ENCODE measurements at places on chromosomes 7 and 10.

DNA sequence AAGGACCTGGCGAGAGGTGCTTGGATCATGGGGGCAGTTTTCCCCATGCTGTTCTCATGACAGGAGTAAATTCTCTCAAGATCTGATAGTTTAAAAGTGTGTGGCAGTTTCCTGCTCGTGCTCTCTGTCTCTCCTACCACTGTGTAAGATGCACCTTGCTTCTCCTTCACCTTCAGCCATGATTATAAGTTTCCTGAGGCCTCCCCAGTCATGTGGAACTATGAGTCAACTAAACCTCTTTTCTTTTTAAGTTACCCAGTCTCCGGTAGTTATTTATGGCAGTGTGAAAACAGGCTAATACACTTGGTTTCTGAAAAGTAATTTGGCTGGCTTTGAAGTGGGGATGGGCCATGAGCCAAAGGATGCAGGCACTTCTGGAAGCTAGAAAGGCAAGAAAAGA is 268.0 kb upstream of the KAT6B start:
- no peak for DNase-seq

DNA sequence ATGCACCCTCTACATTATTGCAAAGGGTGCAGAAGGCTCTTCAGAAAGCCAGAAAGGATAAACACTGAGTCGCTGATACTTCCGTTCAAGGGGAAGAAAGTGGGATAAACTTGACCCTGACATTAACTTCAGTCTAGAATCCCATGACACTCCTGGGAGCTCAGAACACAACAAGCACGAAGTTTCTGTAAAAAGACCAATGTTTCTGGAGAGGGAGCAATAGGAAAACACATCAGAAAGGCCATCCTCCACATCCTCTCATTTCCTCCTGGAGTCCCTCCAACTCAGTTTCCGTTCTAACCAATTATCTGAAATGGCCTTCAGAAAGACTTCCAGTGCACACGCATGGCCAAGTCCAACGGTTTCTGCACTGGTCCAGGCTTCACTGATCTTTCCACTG is 113.5 kb downstream of the SORBS1 start:
- no peak for DNase-seq

GRCh38 chr7:102446387-102447156 is 13.2 kb downstream of the ORAI2 start:
- DNase-seq: no peak

GRCh38 chr7:39621784-39622411 is 1.5 kb upstream of the RALA start:
- no peak for DNase-seq

DNA sequence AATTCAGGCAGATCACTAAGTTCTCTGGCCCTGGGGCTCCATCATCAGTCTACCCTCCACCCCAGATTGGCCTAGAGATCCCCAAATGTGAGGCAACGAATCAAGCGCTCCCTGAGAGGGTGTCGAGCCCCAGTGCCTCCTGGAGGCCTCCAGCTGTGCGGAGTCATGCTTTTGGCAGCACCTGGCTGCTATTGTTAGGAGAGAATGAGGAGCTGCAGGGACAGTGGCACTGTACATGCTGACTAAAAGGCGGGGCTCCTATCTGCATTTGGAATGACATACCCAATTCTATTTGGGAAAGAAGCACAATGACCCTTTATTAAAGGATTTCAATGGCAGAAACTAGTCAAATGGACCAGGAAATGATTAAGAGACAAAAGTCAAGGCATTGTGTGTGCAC is 161.8 kb downstream of the DPY19L1 start:
- peak; percentile 50 for DNase-seq

DNA sequence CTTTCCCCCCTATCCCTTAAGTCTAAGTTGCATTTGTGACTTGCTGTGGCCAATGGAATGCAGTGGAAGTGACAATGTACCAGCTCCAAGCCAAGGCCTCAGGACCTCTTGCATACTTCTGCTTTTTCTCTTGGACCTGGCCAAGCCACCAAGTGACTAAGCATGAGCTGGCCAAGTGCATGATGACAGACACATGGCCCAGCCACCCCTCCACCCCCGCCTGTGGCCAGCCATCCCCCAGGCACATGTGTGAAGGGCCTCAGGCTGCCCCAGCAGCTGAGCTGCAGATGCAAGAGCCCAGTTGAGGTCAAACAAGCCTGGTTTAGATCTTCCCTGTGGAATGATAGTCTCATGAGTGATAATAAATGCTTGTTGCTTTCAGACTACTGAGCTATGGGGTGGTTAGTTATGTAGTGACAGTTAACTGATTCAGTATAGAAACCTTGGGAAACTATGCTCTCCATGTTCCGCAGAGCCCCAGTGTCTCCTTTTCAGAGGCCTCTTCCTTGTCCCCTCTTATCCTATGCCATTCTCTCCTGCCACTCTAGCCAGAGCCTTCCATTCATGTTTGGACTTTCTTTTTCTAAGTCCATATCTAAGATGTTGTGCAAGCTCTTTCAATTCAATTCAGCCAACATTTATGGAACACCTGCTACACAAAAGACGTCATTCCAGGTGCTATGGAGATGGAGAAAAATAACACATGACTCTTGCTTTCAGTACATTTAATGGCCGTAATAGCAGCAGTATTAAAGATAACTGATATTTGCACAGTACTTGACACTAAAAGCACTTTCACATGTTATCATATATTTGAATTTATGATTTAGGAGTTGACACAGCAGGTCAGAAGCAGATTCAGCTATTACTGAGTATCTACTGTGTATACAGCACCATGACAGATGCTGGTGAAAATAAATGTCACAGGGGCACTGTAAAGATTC is 55.5 kb upstream of the LOXL4 start:
- DNase-seq: peak; percentile 25

DNA sequence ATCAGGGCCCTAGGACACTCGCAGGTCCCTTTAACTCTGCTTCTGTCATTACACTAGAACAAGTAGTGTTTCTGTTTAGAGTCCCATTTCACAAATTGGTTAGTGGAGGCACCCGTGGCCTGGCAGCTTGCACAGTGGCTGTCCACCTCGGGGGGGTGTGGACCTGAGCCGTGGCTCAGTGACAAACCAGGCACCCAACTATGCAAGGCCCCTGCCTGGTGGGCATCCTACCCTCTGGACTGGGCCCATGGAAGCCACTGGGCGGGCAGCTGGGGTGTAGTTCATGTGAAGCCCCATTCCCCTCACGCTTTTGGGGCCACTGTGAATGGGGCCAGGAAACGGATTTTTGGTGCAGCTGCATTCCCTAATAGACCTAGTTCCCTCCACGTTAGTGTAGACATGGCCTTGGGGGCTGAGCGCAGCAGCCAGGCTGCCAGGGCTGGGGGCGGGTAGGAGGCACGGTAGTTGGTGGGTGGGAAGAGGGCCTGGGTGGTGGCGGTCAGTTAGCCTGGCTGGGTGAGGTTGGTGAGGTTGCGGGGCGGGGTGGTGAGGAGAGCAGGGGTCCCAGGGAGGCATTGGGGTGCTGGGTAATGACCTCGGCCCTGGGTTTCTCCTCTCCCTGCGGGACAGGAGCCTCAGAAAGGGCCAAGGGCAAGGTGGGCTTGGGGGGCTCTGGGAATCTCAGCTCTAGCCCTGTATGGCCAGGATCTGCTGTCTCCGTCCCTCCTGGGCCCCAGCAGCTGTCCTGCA is 18.7 kb downstream of the ZNF316 start:
- DNase-seq: no peak

DNA sequence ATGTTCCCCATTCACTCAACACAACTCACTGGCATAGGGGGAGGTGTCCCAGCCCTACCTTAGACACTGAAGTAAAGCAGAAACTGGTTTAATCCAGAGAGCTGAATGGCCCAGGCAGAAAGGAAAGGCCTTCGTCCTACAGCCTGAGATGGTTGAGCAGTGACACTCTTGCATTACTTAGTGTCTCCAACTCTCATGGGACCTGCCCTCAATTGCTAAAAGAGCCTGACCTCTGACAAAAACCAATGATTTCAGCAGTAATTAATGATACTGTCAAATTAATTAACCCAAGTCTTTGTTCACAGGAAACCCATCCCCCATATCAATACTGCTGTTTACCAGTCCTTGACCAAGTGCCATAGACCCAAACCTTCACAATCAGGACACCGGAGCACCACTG is 48.6 kb downstream of the ICA1 start:
- DNase-seq: no peak

GRCh38 chr7:38727184-38727940 is 96.2 kb upstream of the AMPH start:
- DNase-seq: no peak

DNA sequence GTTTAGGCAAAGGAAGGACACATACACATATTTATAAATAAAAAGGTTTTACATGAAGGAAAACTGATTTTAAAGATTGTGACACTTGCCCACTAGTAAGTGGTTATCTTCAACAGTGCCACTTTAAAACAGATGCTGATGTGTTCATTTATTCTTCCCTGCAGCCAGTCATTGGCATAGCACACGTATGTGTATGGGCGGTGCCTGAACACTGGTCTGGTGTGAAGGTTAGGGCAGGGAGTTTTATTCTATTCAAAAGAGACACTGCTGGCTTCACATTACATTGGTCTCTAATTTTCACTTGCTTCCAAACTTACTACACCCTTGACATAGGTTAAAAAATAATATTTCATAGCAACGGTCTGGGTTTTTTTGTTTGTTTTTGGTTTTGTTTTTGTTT is 57.9 kb downstream of the NOD1 start:
- no peak for DNase-seq

DNA sequence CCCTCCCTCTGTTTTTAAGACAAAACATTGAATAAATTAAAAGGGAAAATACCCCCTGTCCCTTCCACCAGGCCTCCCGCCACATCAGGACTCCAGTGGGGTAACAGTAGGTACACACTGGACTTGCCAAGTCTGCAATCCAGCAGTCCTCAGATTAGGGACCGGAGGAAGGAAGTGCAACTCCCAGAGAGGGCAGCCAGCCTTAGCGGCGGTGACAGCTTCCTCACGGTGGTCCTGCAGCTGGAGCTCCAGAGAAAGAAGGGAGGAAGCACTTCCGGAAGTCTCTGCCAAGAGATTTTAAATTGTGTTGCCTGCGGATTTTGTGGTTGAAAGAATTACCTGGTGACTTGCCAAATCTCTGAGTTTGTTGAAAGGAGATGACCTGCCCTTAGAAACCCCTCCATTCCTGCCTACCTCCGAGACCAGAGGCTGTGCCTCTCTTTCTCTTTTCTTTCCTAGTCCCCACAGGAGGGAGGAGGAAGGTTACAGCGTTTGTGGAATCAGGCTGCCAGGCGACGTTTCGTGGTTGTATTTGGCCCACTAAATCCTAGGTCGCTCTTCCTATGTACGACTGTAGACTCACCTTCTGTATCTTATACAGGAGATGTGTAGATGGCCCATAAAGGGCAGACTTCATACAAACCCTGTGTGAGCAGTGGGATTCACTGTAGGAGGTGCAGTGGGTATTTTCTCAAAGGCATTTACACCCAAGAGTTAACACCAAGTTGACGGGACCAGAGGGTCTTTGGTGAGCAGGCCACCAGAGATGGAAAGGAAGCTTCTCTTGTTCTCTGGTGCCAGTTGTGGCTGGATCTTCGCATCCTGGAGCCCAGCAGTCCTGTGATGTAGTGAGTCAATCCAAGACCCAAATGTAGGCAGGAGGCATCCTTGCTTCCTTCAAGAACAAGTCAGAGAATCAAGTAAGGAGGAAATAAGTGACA is 77.9 kb downstream of the INSIG1 start:
- DNase-seq: no peak

DNA sequence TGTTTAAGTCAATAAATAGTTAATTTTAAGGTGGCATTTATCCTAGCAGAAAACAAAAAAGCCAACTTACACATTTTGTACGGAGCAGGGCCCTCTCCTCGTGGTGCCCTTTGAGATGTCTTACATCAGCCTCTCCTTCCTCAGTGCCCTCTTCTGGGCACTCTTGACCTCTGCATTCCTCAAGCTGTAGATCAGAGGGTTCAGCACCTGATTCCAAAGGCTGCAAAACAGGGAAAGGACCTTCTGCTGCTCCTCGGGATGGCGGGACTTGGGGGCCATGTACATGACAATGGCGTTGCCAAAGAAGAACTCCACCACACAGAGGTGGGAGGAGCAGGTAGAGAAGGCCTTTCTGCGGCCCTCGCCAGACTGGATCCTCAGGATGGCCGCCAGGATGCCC is 4.6 kb upstream of the OR2A14 start:
- DNase-seq: no peak

- no peak for DNase-seq
These were observed 31.7 kb downstream of the TPST1 start for GRCh38 chr7:66236713-66237303.

DNA sequence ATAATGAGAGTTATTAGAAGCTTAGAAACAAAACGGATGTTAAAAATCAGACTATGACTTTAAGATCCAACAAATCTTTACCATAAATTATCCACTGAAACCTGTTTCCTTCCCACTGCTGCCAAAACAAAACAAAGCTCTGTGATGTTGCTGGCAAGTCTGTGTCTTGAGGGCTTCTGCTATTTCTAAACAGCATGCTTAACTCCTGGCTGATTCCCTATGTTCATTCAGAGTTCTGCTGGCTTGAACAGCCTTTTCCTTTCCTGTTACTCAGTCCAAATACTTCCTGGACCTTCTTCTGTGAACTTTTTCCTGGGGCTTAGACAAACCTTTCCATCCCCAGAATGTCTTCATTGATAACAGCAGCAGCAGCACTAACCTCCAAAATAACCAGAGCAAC is 448.1 kb downstream of the SORCS1 start:
- DNase-seq: no peak

DNA sequence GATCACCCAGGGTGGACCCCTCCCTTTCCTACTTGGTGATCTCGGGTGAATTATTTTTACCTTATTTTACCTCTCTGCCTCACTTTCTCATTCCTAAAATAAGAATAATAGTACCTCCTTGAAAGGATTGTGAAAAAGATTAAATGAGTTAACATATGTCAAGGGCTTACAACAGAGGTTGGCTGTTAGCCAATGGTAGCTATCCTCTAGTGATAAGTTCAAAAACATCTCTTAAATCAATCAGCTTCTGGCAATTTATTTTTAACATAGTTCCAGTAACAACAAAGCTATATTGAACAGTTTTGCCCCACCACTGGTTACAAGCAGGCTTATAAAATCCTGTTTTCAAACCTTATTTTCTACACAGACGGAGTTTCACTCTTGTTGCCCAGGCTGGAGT is 45.4 kb downstream of the TMEM168 start:
- DNase-seq: no peak

GRCh38 chr10:4189281-4189680 is 404.3 kb upstream of the KLF6 start:
- DNase-seq: no peak

DNA sequence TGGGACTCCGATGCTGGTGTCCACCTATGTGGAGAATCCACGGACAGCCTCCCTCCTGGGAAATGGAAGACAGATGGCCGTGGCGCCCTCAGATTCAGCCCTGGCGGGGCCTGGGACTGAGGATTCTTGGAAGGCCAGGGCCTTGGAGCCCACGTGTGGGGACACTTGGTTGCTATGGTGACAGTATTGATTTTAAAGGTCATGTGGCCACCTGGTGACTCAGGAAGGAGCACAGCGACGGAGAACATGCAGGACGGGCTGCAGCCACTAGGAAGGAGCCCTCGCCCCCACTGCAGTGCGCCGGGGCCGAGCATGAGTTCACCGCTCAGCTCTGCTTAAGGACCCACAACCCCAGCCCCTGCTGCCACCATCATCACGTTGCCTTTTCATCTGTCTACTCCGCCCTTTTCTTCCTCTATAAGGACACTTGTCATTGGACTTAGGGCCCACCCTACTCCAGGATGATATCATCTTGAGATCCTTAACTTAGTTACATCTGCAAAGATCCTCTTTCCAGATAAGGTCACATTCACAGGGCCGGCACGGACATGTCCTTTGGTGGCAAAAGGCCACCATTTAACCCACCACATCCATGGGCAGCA is 3.7 kb upstream of the STK32C start:
- DNase-seq: no peak

Data from Ammon's horn (tissue), 1 donor.